ENCODE measurements at places on chromosomes 11 and 22.

- no peak for DNase-seq
Measured at GRCh38 chr11:44321059-44321458, 11.1 kb upstream of the ALX4 start.

DNA sequence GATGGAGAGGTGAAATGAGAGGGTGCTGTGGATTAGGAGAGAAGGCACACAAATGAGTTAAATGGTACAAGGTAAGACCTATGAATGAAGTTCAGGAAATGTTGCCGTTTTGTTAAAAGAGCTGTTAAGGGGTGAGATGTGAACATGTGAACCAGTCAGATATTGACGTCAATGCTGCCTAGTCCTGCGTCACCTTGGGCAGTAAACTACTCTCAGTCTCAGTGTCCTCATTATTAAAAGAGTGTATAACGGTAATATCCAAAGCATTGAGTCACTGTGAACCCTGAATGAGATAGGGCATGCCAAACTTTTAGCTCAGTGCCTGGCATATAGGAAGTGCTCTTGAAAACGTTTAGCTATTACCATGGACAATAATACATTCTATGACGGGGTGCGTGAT, 32.4 kb upstream of the SORL1-AS1 start:
- no peak for DNase-seq

DNA sequence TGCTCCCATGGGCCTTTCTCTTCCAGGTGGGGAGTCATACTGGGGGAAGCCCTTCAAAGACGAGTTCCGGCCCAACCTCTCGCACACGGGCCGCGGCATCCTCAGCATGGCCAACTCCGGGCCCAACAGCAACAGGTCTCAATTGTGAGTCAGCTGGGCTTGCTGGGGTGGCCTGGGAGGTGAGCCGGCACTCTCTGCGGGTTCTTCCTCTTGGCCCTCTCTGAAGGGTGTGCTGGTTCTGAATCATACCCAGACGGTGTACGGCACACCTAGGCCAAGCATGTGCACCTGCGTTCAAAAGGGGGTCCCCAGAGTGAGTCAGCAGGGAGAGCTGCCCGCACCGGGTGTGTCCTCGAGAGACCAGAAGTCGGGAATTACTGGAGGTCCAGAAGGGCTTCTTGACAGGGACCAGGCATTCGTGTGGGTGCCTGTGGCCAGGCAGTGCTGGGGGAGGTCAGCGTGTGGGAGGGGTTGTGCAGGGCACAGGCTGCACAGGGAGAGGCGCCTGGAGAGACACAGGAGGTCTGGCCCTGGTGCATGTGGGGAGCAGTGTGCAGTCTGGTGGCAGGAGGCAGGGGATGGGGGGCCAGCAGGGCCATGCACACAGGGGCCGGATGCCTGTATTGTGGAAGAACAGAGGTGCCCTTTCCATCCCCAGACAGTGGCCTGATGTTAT, 23.0 kb downstream of the PPIL2 start:
- DNase-seq: no peak

DNA sequence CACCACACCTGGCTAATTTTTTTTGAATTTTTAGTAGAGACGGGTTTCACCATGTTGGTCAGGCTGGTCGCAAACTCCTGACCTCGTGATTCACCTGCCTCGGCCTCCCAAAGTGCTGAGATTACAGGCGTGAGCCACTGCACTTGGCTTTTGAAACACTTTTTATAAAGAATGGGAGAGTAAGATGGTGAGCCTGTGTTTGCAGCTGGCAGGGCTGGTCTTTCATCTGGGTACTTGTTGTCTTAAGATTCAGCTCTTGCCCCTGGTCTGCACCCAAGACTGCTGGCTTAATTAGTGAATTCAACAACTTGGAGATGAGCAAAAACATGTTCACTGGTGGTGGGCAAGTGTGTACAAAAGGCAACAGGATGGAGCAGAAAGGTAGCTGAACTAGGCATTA, 4.0 kb downstream of the TSPAN18 start:
- no peak for DNase-seq

DNA sequence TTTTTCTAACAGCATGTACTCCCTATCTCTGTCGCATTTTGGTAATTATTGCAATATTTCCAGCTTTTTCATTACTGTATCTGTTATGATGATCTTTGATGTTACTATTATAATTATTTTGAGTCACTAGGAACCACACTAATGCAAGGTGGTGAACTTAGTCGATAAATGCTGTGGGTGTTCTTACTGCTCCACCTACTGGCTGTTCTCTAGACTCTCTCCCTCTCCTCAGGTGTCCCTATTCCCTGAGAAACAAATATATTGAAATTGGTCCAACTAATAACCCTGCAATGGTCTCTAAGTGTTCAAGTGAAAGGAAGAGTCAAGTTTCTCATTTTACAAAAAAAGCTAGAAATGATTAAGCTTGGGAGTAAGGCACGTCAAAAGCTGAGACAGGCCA, 10.5 kb downstream of the ARL14EP start:
- DNase-seq: no peak

GRCh38 chr11:113764527-113765219, 8.8 kb downstream of the ZW10 start:
- no peak for DNase-seq

- DNase-seq: no peak
Measured at GRCh38 chr11:34273099-34273498, 84.7 kb downstream of the ABTB2 start.

DNA sequence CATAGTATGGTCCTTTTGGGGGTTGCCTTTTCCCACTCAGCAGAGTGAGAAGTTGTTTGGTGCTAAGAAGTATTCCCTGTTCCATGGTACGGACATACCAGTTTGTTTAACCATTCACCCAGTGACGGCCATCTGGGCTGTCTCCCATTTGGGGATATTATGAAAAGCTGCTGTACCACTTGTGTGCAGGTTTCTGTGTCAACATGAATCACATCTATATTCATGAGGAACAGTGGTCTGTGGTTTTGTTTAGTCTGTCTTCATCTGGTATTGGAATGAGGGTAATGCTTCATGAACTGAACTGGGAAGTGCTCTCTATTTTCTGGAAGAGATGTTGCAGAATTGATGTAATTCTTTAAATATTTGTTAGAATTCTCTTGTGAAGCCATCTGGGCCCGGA, 89.5 kb downstream of the TRMU start:
- DNase-seq: no peak

DNA sequence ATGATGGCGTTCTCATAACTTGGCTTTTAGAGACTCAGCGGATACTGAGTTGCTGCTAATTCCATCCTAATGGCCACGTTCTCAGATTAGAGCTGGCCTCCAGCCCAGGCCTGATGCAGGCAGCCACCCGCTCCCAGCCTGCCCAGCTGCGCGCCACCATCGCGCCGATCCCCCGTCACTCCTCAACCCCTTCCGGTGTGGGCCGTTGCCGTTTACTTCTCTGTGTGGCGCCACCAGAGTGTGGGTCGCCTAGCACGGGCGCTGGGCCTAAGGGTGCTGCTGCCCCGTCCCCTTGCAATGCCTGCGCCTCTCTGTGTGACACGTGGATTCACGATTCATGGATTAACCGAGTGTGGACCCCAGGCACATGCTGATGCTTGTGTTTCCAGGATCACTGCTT, 1116.0 kb downstream of the BRD1 start:
- no peak for DNase-seq

All from NCI-H1105 treated with DMSO at 0.1 percent for 48 hours (cell line).